ENCODE measurements at places on chromosomes 4 and X. TPM values are rescaled to one million over a fixed set of nuclear protein-coding genes. Genes with fewer than 3 reads are reported as not detected.

DNA sequence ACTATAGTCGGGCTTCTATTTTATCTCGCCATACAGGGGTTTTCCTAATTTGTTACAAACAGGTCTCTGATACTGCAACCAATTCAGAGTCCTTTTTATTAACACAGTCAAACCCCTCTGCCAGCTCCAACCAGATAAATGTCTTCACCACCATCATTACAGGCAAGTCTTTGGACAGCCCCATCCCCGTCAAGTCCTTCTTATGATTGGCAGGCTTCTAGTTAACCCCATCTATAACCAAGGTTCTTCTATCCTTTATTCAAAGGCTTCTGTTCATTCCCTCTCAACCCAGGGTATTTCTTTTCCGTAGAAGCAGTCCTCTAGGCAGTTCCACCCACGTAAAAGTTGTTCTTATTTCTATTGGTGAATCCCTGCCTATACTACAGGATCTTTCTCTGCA, 29.9 kb upstream of the FOXR2 start:
- no peaks in the 10 kb centered on the region for H3K4me1 ChIP-seq
- no peaks in the 10 kb centered on the region for H3K36me3 ChIP-seq
- no peaks in the 10 kb centered on the region for H3K27me3 ChIP-seq
- DNase-seq, result no peak

The TMPRSS11A gene
- total RNA-seq, result not detected

GRCh38 chr4:113563691-113564378, 197.7 kb downstream of the CAMK2D start:
- peaks cover 12% of the 10 kb centered on the region for H3K4me1 ChIP-seq
- H3K4me3 ChIP-seq, result no peak overlapping the region
- H3K27ac ChIP-seq, result no peak overlapping the region
- peaks cover 6% of the 10 kb centered on the region for H3K27me3 ChIP-seq

GRCh38 chrX:148577741-148578140, 77.3 kb downstream of the AFF2 start:
- no peak for DNase-seq
- no peak overlapping the region for H3K4me3 ChIP-seq
- no peaks in the 10 kb centered on the region for H3K4me1 ChIP-seq
- no peaks in the 10 kb centered on the region for H3K27me3 ChIP-seq
- no peak overlapping the region for H3K27ac ChIP-seq
- no peaks in the 10 kb centered on the region for H3K36me3 ChIP-seq

DNA sequence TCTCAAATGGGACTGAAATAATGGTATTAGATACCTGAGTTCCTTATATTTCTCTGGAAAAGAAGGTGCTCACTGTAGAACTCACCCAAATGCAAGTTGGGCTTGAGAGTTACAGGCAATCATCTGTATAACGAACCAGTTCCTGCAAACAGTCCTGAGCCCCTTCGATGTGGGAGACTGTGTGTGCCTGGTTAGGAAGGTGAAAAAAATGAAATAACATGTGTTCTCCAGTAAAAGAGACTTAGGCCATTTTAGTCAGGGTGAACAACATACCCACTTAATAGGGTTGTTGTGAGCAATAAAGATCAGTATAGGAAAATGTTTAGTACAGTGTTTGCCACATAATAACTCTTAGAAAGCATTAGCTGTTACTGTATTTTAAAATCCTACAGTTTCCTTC, 23.4 kb downstream of the STIM2 start:
- H3K4me3 ChIP-seq, result no peak overlapping the region
- H3K27ac ChIP-seq, result no peak overlapping the region
- peaks cover 11% of the 10 kb centered on the region for H3K36me3 ChIP-seq
- H3K27me3 ChIP-seq, result no peaks in the 10 kb centered on the region

The ALB gene
- total RNA-seq, result 0.64 TPM

GRCh38 chrX:9373789-9374188, 91.1 kb upstream of the TBL1X start:
- H3K4me3 ChIP-seq, result no peak overlapping the region
- H3K4me1 ChIP-seq, result no peaks in the 10 kb centered on the region
- DNase-seq, result no peak
- H3K27me3 ChIP-seq, result no peaks in the 10 kb centered on the region

The HPSE gene
- total RNA-seq, result 41.0 TPM

GRCh38 chr4:100113732-100114131, 76.5 kb downstream of the DDIT4L start:
- H3K36me3 ChIP-seq, result no peaks in the 10 kb centered on the region
- H3K27ac ChIP-seq, result no peak overlapping the region
- H3K4me3 ChIP-seq, result no peak overlapping the region

DNA sequence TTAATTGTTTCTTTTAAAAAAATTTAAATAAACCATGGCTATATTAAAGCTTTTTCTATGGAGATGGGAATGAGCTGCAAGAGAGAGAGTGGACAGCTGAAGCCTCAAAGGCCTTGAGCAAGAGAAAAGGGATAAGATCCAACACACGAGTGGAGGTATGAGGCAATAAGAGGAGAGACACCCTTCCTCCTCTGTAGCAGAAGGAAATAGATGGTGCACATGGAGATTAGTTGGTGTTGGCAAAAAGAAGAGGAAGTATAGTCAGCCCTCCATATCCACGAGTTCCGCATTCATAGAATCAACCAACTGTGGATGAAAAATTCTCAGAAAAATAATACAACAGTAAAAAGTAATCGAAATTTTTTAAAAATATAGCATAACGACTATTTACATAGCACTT, 3.2 kb downstream of the CXorf38 start:
- DNase-seq, result no peak
- no peak overlapping the region for H3K27ac ChIP-seq
- peaks cover 17% of the 10 kb centered on the region for H3K4me1 ChIP-seq
- peak overlapping the region; percentile 16 for H3K4me3 ChIP-seq
- H3K36me3 ChIP-seq, result peaks cover 13% of the 10 kb centered on the region

DNA sequence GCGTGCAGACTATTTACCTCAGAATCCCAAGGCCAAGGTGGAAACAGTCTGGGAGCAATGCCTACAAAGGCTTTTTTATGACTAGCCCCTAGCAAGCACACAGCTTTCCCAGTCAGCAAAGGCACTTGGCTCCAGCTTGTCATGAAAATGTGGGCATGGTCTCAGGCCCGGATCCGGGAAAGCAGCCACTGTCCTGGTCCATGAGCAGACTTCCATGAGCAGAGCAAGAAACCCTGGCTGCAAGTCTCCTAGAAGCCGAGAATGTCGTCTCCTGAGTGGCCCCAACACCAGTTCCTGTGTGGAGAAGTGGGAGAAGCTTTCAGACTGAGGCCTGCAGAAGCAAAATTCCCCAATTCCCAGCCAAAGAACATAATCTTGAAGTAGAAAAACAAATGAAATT, 190.5 kb downstream of the MID1 start:
- H3K27me3 ChIP-seq, result no peaks in the 10 kb centered on the region
- DNase-seq, result no peak
- no peak overlapping the region for H3K4me3 ChIP-seq

- H3K27me3 ChIP-seq, result no peaks in the 10 kb centered on the region
- no peaks in the 10 kb centered on the region for H3K4me1 ChIP-seq
- peaks cover 16% of the 10 kb centered on the region for H3K36me3 ChIP-seq
- H3K4me3 ChIP-seq, result no peak overlapping the region
Observed at GRCh38 chr4:97134456-97134855, 1008.8 kb downstream of the STPG2 start.

The KLHL15 gene
- 5.6 TPM for total RNA-seq

DNA sequence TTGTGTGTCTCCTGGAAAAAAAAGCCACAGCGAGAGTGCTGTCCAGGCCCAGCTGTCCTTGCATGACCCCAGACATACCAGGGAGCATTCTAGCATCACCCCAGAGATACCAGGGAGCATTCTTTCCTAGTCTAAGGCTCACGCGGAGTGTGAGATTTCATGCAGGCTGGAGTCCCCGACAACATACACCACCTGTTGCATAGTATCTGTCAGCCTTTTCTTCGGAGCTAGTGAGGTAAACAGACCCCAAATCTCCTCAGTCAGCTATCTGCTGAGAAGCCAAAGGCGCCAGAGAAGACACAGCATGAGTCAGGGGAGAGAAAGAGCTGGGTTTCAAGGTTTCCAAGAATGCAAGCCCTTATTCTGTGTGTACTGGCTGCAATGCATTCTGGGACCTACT, 23.1 kb upstream of the ZXDA start:
- no peaks in the 10 kb centered on the region for H3K36me3 ChIP-seq
- no peaks in the 10 kb centered on the region for H3K4me1 ChIP-seq
- H3K27me3 ChIP-seq, result no peaks in the 10 kb centered on the region
- no peak for DNase-seq
- no peak overlapping the region for H3K4me3 ChIP-seq

DNA sequence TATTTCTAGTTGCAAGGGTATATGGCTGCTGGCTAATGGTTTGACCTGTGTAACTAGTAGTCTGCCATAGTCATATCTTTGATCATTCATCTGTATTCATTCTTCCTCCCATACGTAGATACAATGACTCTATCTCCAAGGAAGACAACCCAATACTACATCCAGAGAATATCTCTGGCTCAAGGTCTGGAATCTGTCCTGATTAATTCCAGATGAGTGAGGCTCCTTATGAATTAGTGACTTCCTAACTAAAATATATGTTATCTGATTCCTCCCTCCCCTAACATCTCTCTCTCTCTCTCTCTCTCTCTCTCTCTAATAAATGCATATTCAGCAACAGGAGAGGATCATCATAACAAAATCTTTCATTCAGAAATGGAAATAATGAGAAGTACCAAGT, 641.5 kb downstream of the FAT4 start:
- no peak overlapping the region for H3K4me3 ChIP-seq
- no peak for DNase-seq
- H3K27me3 ChIP-seq, result no peaks in the 10 kb centered on the region
- H3K4me1 ChIP-seq, result no peaks in the 10 kb centered on the region
- H3K27ac ChIP-seq, result no peak overlapping the region

Data from endothelial cell (in vitro differentiated cells).